ENCODE measurements at places on chromosomes 6 and 20.

DNA sequence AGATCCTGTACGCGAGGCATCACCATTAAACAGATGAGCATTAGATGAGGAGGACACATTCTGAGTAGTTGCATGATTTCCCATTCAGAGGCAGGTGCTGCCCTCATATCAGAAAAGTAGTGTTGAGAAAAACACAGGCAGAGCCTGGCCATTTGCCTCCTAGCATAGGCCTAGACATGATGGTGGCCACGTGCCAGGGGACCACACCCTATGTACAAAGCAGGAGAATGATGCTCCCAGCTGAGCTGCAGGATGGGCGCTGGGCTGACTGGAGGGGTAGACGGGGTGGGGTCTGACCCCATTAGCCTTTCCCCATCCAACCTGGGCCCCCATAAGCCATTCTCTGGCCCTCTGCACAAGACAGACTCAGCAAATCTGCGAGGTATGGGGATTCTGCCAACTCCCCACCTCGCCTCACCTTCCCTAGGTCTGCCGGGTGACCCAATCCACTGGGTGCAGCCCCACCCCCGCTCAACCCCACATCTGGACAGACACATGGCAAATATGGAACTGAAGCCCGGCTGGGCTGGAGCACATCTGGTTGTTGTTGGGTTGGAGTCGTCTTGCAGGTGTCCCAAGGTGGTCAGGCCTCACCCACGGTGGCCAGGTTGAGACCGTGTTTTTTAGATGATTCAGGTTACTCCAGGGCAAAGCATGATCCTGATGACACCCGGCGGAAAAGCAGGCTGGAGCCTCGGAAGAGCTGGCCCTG, 13.9 kb downstream of the PI16 start:
- no peak for DNase-seq

DNA sequence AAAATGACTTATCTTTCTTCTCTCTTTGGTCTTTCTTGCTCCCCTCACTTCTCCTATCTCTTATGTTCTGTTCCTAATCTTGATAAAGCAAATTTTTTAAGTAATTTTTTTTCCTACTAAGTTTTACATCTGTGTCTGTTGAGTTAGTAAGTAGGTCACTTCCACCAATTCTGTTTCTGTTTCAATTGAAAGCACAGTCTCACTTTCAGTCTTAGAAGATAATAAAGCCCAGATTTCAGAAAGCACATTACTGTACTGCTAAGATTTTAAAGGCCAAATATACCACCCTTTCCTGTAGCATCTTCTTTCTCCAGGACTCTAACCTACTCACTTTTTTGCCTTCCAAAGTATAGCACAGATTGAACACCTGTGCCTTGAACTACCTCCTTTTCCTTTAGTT, 866.1 kb upstream of the ADGRB3 start:
- no peak for DNase-seq

DNA sequence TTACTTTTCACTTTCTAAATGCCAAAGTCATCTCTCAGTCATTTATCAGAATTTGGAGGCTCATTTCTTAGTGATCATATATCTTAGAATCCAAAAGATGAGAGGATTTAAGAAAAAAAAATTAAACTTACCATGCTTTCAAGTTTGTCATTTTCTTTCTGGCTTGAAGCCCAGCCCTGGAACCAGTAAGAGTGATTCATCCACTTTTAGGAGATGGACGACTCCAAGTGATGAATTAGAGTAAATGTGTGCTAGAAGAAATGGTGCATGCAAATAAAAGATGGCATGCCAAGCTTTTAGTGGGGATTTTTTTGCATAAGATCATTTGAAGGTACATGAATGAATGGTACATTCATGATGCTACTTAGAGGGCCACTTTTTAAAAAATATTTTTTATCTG, 20.1 kb downstream of the PLCB1 start:
- DNase-seq = no peak

DNA sequence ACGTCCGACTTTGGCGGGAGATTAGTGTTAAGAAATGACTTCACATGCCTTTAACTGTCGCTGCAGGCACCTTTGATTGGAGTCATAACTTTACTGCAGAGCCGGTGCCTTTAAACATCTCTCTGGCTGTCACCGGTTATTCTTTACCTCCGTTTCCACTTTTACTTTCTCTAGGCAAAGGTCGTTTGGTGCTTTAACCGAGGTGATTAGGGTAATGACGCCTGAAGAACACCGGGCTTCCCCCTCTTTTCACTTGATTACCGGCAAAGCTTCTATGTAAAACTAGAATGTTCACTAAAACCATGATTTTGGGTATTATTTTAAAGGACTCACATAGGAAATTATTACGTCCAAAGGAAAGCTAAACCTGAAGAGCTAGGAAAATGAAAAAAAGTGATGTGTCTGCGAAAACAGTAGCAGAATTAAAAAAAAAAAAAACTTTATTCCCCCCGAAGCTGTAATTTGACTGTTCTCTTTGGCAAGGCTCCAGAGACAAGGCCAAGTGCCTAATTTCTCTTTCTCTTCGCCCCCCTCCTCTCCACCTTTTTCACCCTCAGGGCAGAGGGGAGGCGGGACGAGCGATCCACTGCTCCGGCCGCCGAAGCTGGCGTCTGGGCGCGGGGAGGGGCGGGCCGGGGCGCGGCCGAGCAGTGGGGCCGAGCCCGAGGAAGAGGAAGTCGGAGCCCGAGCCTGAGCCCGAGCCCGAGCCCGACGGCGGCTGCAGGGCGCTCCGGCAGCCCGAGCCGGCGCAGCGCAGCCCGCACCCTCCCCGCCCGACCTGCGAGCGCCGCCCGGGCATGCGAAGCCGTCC, at the start of gene PLEKHG1:
Gene PLEKHG1 (plus strand): TSS at position 687 of the 811 bp plus-strand sequence. CDS start 133,797 bp downstream, outside the sequence.
- peak; percentile 23 for DNase-seq

GRCh38 chr6:815348-815738, 122.4 kb upstream of the EXOC2 start:
- no peak for DNase-seq

- DNase-seq = no peak
These were observed 26.8 kb upstream of the CRIP3 start for GRCh38 chr6:43335469-43335868.

GRCh38 chr6:30645989-30646388, 944 bp upstream of the C6orf136 start:
- DNase-seq = no peak

- DNase-seq = no peak
These were observed 125.9 kb downstream of the COL9A1 start for GRCh38 chr6:70176842-70177550.

GRCh38 chr6:82712826-82713225, 349.2 kb downstream of the TPBG start:
- DNase-seq = peak; percentile 8

DNA sequence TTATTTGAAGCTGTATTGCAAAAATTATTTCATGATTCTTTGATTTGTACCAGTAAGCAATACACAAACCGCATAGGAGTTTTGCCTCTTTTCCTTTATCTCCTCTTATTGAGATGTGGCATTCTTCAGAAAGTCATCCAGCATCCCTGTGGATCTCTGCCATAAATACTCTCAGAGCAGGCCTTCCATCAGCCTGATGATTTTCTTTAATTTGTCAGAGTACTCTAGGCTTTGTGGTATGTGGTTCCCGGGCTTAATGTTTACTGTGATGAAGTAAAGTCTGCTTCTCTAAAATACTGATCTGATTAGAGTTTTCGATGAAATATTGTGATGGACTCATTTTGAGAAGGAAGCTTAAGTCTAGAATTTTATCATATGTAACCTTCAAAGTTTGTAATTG, 31.1 kb upstream of the SLC35D3 start:
- DNase-seq = no peak

DNA sequence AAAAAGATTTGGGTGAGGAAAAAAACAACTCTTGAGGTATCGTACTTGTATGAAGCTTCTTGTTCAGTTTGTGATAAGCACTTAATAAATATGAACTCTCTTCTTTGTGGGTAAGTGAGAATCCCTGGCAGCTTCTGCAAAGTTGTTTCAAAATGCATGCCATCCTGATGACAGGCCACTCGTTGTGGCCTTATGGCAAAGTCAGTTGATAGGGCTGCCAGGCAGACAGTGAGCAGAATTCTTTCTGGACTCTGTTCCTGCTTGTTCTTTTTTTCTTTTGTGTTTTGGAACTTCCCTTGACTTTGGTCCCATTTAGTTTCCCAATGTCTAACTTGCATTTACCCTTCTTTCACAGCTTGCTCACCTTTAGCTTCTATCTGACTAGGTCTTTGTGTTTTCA, 983.5 kb upstream of the FLRT3 start:
- peak; percentile 40 for DNase-seq

GRCh38 chr6:109483735-109484057, 677 bp upstream of the ZBTB24 start:
- no peak for DNase-seq

DNA sequence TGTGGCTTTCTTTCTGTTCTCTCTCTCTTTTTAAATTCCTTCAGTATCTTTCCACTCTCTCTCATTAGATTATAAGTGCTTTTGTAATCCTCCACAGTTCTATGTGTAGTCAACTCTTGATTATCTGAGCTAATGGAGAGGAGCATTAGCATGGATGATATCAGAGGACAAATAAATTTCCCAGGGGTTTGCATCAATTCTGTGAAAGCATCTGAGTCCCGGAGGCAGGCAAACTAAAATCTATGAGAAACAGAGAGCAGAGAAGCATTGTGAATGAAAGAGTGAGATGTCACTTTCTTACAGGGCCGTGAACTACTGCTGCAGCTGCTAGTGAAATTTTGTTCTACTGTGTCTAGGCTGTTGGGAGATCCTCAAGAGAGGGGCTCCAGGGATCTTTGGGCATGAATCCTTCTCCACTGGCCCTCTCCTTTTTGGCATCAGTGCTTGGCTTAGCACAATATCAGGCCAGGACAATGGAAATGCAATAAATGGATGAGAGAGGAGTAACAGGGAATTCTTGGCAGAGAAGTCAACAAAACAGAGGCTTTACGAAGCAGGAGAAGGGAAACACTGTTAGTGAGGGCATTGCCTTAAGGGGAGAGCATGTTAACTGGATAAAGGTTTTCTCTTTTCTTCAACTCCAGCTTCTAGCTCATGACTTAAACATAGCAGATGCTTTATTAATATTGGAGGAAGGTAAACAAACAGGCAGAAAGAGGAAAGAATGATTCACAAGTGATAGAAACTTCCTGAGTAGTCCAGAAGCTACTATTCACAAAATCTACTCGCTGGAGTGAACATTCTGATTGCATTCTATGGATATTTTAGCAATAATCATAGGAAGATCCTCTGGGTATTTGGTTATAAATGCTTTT, 847.0 kb upstream of the MAP3K7 start:
- no peak for DNase-seq

- no peak for DNase-seq
These were observed 472.0 kb downstream of the CD109 start for GRCh38 chr6:74167976-74168375.

Data from MV-4-11 (cell line).